ENCODE measurements at places on chromosomes 7 and 10.

- no peak for DNase-seq
Observed at GRCh38 chr7:45881759-45882464, 6.4 kb upstream of the IGFBP1 start.

DNA sequence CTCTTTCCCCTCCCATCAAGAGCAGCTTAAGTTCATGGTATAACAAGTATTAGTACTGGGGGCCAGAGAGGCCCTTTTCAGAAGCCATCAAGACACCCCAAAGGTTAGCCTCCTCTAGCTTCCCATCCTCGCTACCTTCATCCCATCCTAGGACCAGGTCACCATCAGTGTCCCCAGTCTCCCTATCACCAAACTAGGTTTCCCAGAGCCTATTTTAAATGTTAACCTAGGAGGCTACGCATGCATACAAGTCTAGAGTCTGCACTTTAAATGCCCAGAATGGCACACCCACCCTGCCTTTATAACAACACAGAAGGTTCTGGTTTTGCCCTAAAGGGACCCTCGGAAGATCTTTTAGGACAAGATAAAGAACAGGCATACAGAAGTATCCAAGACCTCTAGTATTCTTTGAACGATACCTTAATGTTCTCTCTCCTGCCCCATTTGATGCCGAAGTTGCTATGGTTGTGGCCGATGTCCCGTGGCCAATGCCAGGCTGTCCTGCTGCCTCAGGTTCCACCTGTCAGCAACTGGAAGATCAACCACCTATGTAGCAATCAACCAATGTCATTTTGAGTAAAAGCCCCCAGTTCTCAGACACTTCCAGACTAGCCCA is 2.2 kb downstream of the GPRIN2 start:
- no peak for DNase-seq

DNA sequence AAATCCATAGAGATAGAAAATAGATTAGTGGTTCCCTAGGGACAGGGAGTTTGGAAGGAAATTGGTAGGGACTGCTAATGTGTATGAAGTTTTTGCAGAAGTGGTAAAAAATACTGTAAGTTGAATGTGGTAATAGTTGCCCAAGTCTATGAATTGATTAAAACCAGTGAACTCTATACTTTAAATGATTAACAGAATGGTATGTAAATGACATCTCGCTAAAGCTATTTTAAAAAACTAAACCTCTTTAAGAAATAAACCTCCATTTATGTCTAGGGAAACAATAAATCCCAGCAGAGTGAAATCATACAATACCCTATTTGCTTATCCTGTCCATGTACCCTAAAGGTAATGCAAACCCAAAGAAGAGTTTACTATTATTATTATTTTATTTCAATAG is 61.4 kb downstream of the IPMK start:
- DNase-seq = no peak

DNA sequence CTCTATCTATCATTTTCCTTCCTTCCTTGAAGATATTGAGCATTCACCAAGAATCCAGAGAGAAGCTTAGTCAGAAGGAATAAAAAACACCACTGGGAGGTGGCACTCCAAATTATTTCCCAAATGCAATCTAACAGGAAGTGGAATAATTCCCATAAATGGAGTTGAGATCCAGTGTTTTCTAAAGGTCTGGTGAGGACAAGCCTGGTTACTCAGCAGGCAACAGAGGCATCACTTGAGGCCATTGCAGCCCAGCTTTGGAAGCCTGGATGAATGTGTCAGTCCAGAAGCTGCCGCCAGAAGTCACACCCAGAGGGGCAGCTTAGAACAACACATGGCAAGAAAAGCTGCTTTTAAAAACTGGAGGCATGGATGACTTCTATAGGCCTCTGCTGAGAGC is 288.9 kb upstream of the KLF6 start:
- DNase-seq = no peak

DNA sequence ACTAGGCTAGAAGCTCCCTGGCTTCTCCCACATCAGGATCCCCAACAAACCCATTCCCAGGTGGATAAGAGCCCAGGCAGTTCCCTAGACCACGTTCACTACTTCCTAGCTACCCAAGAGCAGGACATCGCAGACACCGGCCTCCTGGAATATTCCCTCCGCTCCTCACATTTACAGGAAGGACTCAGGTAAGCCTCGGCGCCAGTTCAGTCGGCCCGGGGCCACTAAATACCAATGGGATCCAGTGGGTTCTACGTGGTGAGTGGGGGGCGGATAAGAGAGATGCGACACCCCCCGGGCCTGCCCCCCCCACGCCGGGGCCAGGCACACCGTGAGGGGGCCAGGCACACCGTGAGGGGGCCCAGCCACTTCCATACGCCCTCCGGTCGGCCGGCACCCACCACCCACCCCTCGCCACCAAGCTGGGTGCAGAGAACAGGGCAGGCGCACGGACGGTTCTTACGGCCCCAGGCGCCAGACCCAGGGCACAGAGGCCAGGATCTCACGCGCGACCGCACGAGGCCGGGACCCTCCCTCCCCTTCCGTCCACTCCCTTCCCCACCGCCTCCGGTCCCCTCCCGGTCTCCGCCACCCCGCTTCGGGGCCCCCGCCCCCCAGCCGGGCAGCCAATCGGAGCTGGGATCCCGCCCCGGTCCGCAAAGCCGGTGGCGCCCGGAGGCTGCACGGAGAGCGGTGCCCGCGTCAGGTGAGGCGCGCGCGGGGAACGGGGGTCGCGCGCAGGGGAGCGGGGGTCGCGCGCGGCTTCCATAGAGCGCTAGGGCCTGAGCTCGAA is at the start of gene BLVRA:
TSS of gene BLVRA (plus strand) at position 652 of the 793 bp plus-strand sequence. CDS start 12,479 bp downstream, outside the sequence.
- DNase-seq = peak; percentile 73

GRCh38 chr7:157848508-157849340 is 511.9 kb downstream of the DNAJB6 start:
- DNase-seq = no peak

- no peak for DNase-seq
Observed at GRCh38 chr7:125253452-125254190, 324.0 kb upstream of the POT1 start.

DNA sequence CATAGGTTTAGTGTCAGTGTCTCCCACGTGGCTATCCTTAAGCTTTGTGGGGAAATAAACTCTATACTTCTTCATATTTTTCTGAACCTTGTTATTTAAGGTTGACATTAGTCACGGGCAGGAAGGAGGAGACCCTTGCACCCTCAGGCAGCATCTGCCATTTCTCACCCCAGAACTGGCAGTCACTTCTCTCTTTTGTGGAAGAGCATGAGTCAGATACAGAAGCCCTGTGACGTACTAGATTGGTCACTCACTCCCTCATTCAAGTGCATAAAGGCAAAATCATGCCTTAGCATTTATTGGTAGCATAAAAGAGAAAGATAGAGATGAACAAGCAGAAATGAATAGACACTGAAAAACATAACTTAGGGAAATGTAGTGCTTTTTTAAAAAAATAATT is 206.0 kb upstream of the MDFIC start:
- DNase-seq = no peak

GRCh38 chr7:15016315-15016667 is 113.7 kb upstream of the DGKB start:
- DNase-seq = no peak

GRCh38 chr7:92598310-92598981 is 8.3 kb upstream of the FAM133B start:
- DNase-seq = no peak

GRCh38 chr7:29214056-29214455 is 19.5 kb downstream of the CHN2 start:
- DNase-seq = no peak

GRCh38 chr7:95446618-95447017 is 11.8 kb upstream of the PON2 start:
- DNase-seq = no peak

GRCh38 chr7:100675105-100675451 is 1.5 kb downstream of the GNB2 start:
- no peak for DNase-seq

- DNase-seq = no peak
Observed at GRCh38 chr7:92798517-92799249, 37.7 kb downstream of the CDK6 start.

- DNase-seq = no peak
Observed at GRCh38 chr7:127393368-127394058, 1.0 kb upstream of the ZNF800 start.

- no peak for DNase-seq
Observed at GRCh38 chr7:2641406-2642393, 9.9 kb downstream of the TTYH3 start.

GRCh38 chr7:1671594-1672451 is 1.7 kb downstream of the ELFN1 start:
- peak; percentile 44 for DNase-seq

- no peak for DNase-seq
Observed at GRCh38 chr10:70940834-70941568, 52.6 kb upstream of the PCBD1 start.

DNA sequence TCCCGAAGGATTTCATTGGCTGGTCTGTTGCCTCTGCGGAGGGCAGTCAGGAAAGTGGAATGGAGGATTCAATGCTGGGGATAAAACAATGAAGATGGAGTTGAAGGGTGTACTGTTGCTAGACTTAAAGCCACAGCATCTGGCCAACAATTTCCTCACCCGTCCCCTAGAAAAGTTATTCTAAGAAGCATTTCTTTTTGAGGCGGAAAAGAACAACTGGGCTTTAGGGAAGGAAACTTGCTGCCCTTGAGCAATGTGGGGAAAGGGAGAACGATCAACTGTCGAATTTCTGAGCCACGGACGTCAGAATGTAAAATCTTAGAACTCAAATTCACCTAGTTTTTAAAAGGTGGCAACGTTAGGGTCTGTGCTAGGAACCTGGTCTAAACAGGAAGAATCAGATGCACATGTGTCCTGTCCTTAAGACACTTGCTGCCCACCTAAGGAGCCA is 664 bp downstream of the FMC1 start:
- no peak for DNase-seq

DNA sequence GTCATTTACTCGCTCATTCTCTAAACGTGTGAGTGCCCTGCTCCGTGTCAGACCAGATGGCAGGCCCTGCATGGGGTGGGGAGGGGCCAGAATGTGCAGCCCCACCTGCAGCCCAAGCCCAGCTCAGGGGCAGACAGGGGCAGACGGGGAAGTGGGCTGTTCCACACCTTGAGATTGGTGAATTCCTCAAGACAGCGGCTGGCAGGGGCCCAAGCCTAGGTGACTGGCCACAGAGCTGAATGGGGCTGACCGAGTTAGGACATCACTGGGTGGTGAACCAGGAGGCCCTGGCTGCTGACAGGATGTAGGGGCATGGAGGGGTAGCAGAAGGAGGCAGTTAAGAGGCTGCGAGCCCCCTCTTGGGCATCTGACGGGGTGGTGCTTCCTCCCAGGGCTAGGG is 79.1 kb downstream of the MGMT start:
- DNase-seq = no peak

GRCh38 chr10:73932620-73933112 is 21.7 kb downstream of the PLAU start:
- no peak for DNase-seq

- no peak for DNase-seq
Observed at GRCh38 chr7:99392659-99393354, 15.6 kb downstream of the PDAP1 start.

- DNase-seq = no peak
Observed at GRCh38 chr10:17427666-17428350, 26.6 kb downstream of the ST8SIA6 start.

DNA sequence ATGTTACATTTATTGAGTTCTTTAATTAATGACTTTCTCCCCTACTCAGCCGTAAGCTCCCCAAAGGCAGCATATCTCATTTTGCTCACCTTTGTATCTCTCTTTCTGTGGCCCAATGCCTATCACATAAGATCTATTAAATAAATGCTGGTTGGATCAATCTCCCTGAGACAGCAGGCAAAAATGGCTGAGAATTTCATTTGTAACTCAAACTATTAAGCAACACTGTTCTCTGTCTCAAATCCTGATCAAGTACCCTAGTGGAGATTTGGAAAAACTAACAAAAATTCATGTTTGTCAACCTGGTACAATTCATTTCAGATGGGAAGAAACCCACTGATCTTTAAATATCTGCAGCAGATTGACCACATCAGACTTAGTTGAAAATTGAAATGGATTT is 127.4 kb downstream of the ZFAND4 start:
- DNase-seq = no peak

GRCh38 chr7:69893906-69894305 is 295.6 kb downstream of the AUTS2 start:
- DNase-seq = no peak

GRCh38 chr7:132206594-132206993 is 369.7 kb downstream of the PLXNA4 start:
- no peak for DNase-seq

- DNase-seq = no peak
Observed at GRCh38 chr10:52997007-52997406, 224.4 kb upstream of the MBL2 start.

DNA sequence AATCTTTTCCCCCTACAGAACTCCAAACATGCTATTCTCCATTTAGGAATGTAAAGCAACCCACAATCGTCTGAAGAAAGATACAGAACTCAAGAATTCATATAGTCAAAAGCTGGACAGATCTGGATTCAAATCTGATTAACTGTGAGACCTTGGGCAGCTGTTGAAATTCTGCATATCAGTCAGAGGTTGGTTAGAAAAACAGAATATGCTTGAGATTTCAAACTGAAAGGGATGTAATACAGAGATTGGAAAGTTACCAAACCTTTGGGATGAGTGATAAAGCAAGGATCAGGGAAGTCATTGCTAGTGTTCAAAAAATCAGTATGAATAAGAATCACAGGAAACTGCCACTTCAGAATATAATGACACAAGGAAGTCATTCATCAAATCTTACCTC is 406.6 kb downstream of the HTR7 start:
- DNase-seq = no peak

DNA sequence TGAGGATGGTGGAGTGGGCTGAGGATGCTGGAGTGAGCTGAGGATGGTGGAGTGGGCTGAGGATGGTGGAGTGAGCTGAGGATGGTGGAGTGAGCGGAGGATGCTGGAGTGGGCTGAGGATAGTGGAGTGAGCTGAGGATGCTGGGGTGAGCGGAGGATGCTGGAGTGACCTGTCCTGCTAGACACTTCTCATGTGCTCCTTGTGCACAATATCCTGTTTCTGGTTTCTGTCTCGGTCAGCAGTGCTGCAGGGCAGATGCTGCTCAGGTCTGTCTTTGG is 29.2 kb downstream of the ANXA8 start:
- DNase-seq = no peak

GRCh38 chr10:110872145-110872983 is 636 bp downstream of the PDCD4 start:
- peak; percentile 74 for DNase-seq

GRCh38 chr10:130341356-130341755 is 205.2 kb downstream of the GLRX3 start:
- no peak for DNase-seq

- no peak for DNase-seq
Observed at GRCh38 chr7:155769701-155770100, 42.6 kb downstream of the SHH start.
